ENCODE measurements at places on chromosomes 13 and 19.

DNA sequence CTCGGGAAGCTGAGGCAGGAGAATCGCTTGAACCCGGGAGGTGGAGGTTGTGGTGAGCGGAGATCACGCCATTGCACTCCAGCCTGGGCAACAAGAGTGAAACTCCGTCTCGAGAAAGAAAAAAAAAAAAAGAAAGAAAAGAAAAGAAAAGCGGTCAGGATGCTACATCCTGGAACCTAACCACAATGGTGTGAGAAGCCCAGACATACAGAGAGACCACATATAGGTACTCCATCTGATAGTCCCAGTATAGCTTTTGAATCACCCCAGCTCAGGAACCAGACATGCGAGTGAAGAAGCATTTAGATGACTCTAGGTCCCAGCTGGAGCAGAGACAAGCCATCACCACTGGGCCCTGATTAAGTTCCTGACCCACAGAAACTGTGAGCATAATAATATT, 3.2 kb downstream of the IFNL1 start:
- DNase-seq: no peak

- no peak for DNase-seq
Observed at GRCh38 chr13:52903320-52903719, 54.9 kb upstream of the PCDH8 start.

DNA sequence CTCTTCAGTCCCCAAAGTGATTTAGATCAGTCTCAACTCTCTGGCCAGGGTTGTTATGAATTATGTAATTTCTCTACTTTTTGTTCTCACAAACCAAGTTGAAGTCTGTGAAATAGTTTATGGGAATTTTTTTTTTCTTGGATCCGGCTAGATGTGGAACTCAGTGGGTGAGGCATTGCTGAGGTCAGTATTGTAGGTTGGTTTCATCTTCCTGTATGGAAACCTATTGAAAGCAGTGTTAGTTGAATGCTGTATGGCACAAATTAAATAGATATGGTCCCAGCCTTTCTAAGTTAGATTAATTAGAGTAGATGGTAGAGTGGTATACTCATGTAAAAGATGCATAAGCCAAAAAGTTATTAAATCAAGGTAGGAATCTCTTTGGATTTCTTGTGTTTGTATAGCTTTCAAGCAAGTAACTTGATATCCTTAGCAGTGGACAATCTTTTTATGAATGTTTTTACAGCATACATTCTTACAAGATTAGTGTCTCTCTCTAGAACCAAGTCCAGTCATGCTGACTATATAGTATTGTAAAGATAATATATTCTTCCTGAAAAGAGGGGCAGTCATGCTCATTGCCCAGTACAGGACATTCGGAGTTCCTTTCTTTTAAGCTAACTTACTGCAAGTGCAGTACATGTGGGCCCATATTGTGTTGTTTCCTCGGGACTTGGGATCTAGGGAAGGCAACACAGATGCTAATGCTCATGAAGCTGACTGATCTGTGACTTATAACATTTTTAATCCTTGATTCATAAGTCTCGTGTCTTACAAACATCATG, 2541.1 kb downstream of the PCDH9 start:
- DNase-seq: no peak

DNA sequence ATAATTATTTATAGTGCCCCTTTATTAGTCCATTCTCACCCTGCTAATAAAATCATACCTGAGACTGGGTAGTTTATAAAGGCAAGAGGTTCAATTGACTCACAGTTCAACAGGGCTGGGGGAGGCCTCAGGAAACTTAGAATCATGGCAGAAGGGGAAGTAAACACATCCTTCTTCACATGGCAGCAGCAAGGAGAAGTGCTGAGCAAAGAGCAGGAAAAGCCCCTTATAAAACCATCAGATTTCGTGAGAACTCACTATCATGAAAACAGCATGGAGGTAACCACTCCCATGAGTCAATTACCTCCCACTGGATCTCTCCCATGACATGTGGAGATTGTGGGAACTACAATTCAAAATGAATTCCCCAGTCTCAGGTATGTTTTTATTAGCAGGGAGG, 89.9 kb upstream of the STARD13 start:
- DNase-seq: no peak

GRCh38 chr13:21015284-21015683, 46.1 kb downstream of the LATS2 start:
- no peak for DNase-seq
